DMS53 (cell line): ENCODE measurements at places on chromosomes 11 and 22.

GRCh38 chr22:50058906-50059880, 1.1 kb upstream of the TTLL8 start:
- no peak for DNase-seq

DNA sequence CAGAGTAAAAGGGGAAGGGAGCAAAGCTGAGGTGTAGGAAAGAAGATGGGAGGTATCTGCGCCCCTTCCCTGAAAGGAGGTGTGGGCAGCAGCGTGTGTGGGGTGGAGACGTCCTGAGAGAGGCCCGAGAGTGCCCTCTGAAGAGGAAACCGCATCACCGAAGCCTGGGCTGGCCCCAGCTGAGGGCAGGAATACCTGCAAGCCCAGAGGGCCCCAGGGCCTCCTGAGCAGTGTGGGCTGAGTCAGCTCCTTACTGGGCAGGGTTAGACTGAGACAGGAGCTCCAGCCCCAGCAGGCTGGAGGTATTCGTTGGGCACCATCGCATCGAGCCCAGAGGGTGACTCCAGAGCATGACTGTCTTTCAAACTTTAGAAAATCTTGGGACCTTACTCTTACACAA, 534.0 kb upstream of the B3GAT1 start:
- peak; percentile 70 for DNase-seq

- no peak for DNase-seq
Observed at GRCh38 chr22:28014211-28015045, 95.4 kb upstream of the PITPNB start.

DNA sequence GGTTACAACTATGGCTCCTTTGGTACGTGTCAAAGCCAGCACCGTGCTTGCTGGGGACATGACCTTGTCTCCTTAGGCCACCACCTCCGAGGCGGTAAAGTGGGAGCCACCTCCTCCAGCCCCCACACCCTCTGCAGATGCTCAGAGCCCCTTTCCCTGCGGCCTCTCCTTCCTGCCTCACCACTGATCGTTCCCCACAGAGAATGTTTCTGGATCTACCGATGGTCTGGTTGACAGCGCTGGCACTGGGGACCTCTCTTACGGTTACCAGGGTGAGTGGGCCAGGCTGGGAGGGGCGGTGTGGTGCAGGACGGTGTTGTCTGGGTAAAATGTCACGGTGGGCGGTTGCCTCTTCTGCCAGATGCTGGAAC, 8.9 kb downstream of the SIDT2 start:
- DNase-seq: no peak

- no peak for DNase-seq
Observed at GRCh38 chr22:27556371-27556770, 245.2 kb downstream of the MN1 start.

GRCh38 chr11:115132436-115133228, 371.6 kb downstream of the CADM1 start:
- DNase-seq: peak; percentile 70

GRCh38 chr11:98107736-98108135, 913.0 kb upstream of the CNTN5 start:
- peak; percentile 83 for DNase-seq

DNA sequence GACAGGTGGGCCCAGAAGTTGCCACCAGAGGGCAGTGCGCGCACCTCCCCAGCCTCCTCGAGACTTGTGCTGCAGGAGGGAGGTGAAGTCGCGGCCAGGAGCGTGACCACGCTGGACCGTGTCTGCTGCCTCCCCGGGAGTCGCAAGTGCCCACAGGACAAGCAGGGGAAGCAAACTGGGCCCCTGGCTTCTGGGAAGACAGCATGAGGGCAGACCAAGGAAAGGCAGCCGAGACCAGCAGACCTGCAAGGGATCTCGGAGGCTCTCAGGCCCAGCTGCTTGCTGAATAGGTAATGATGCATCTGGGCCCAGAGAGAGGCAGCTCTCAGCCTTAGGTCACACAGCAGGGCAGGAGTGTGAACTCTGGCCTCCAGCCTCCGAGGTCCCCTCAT, 17.0 kb upstream of the IL2RB start:
- DNase-seq: peak; percentile 51

DNA sequence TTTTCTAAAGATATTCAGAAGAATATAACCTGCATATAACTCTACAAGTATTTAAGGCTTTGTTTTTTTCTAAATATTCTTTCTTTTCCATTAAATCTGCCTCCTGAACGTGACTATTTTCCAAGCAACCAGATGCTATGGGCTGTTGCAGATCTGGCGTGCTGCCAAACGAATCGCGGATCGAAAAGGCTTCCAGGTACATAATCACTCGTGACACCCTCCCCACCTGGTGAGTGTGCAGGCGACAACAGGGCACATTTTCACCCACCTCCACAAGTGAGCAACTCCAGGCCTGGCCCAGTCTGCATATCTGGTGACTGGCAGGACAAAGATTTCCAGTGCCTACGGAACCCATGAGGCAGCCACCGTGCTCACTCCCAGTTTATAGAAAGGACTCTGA, 660.1 kb downstream of the OPCML start:
- DNase-seq: no peak

DNA sequence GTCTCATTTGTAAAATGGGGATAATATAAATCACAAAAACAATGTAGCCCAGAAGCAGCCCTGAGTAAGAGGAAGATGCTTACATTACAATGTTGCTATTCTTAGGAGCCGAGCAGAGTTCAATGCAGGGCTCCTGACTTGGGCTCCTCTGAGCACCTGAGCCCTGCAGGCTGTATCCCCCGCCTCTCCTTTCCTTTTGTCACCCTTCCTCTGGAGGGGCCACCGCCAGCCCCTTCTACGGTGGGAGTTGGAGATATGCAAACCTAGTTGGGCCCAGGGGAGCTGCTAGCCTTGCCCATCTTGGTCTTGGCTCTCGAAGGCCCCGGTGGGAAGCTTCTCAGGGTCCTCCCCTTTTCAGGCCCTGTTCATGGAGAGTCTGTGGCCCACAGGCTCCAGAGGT, 8.4 kb upstream of the CSNK1E start:
- no peak for DNase-seq

DNA sequence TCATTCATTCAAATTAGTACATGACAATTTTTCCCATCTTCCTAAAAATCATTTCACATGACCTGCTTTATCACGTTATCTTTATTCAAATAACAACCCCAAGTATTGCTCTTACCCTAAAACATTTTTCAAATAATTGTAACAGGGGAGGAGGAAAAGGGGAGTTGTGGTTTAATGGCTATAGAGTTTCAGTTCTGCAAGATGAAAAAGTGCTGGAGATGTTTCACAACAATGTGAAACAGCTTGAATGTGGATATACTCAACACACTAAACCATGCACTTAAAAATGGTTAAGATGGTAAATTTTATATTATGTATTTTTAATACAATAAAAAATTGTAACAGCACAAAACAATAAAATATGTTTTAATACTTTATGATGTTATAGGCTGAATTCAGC, 161.6 kb upstream of the GUCY1A2 start:
- DNase-seq: no peak

GRCh38 chr11:131146827-131147490, 223.5 kb upstream of the NTM start:
- DNase-seq: no peak

- no peak for DNase-seq
Observed at GRCh38 chr11:78256962-78257361, 68.2 kb downstream of the USP35 start.

- DNase-seq: no peak
Observed at GRCh38 chr22:23828800-23829680, 9.8 kb downstream of the DERL3 start.

- DNase-seq: no peak
Observed at GRCh38 chr11:18314784-18315523, 7.0 kb downstream of the HPS5 start.

GRCh38 chr11:12706545-12707499, 32.6 kb downstream of the TEAD1 start:
- peak; percentile 85 for DNase-seq

- peak; percentile 39 for DNase-seq
Observed at GRCh38 chr11:135002236-135002635, 590.2 kb upstream of the B3GAT1 start.

DNA sequence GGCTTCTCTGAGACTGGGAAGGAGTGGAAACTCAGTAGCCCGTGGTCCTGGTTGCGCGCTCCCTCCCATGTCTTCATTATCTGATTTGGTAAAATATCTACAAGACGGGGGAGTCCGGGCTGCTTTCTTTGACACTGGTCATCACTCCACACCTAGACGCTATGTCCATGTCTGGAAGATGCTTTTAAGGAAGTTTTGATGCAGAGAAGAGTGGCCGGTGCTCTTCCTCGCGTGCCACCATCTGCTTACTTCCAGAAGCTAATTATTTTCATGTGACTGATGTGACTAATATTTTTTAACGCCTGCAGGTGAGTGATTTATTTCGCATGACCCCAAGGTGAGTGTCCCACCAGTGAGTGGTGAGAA, 339 bp upstream of the TRIM21 start:
- DNase-seq: no peak

- peak; percentile 68 for DNase-seq
Observed at GRCh38 chr11:2927851-2928604, 1.2 kb downstream of the PHLDA2 start.

DNA sequence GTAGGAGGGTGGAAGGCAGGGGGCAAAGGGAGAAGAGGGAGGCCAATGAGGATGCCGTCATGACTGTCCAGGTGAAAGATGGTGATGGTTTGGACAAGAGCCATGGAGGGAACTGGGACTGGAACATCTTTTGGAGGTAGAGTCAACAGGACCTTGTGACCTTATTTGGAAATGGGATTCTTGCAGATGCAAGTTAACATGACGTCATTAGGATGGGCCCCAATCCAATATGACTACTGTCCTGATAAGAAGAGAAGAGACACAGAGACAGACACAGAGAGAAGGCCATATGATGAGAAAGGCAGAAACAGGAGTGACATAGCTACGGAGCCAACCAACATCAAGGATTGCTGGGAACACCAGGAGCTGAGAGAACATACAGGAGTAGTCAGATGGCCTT, 31.0 kb upstream of the ISX start:
- DNase-seq: no peak

DNA sequence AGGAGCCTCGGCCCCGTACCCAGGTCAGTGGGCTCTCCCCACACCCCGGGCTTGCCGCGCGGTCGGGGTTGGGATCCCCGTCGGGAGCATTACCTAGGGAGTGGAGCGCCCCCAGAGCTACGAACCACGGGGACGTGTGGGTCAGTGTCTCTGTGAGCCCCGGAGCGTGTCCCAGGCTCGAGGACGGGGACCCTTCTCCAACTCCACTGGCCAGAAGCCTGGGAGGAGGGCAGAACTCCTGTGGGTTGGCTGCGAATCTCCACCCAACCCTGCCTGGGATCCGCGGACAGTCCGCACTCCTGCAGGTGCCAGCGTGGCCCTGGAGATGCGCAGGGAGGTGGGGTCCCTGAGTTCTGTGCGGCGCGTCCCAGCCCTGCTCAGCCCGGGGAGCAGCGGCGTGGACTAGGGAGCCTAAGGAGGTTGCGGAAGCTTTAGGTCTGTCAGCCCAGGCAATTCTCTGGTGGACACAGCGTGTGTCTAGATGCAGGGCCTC, 346 bp downstream of the PPFIBP2 start:
- peak; percentile 59 for DNase-seq

DNA sequence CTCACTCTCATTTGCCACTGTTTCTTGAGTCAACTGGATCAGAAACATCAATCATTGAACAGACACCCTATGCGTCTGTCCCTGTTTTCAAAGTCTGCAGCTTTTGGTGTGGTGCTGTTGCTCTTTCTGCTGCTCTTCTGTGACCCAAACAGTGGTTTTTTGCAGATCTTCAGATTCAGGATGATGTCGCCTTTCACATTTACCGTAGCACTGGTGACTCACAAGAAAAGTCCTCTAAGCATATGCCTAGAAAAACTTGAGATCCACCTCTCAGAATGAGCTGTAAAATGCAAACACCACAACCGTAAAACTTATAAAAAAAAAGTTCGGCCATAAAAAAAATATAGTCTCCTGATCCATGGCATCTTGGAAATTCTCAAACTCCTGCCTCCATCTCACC, 400.4 kb downstream of the NTM start:
- peak; percentile 24 for DNase-seq

- DNase-seq: no peak
Observed at GRCh38 chr11:66309475-66309874, 7.4 kb downstream of the CD248 start.

DNA sequence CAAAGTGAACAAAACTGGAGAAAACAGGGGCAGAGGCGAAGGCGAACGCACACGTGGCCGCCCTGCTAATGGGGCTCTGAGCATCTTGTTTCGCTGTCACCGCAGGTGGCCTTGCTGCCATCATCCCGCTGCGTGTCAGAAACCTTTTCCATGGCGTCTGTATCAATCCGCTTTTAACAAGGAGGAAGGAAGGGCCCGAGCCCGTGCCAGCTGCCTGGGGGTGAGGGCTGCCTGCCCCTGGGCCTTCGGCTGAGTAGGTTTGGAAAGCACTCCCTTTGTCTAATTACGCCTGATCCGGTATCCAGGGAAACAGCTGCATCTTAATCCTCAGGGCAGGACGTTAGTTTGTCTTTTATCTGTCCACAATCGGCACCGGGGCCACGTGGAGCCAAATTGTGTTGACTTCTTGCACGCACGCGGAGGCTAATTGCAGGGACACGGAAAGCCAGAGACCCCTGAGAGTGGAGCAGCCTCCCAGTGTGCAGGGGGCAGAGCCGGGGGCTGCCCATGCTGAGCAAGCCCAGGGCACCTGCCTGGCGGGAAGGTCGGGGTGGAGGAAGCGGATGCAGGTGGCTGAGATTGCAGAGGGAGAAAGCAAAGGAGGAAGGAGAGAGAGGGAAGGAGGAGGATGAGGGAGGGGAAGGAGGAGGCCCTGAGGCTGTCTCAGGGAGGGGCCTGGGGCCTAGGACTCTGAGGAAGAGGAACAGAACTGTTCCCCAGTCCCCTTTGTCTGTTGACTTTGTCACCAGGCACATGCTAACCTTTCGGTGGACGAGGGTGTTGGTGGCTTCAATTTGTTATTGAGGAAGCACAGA, 19.2 kb upstream of the TH start:
- DNase-seq: no peak

DNA sequence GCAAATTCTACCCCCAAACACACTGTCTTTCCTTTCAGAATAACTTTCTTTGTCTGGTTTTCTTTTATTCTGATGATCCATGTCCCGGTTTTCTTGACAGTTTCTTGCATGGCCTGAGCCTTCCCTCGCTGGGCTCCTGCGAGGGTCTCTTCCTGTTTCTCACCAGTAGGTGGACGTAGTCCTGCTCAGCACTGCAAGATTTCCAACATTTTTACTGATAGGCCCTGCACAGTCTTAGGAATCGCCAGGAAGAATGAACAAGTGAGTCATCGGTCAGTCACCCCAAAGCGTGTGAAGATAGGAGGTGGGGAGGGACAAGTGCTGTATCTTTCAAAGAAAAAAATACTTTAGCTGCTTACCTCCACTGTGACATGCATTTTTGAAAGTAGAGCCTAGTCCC, 16.9 kb upstream of the KIRREL3 start:
- DNase-seq: peak; percentile 5

DNA sequence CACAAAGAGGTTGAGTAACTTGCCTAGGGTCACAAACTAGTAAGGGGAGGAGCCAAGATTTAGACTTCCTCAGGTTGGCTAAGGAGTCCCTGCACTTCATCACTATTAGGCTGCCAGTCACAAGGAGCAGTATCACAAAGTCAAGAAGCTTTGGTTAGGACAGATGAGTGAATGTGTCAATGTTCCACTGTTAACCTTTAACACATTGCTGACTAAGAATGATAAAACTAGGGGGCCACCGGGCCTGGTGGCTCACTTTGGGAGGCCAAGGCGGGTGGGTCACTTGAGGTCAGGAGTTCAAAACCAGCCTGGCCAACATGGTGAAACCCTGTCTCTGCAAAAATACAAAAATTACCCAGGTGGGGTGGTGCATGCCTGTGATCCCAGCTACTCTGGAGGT, 32.0 kb downstream of the TMEM123 start:
- DNase-seq: no peak
